Skeletal muscle cell (primary cell): ENCODE measurements at places on chromosomes 11 and 22.

DNA sequence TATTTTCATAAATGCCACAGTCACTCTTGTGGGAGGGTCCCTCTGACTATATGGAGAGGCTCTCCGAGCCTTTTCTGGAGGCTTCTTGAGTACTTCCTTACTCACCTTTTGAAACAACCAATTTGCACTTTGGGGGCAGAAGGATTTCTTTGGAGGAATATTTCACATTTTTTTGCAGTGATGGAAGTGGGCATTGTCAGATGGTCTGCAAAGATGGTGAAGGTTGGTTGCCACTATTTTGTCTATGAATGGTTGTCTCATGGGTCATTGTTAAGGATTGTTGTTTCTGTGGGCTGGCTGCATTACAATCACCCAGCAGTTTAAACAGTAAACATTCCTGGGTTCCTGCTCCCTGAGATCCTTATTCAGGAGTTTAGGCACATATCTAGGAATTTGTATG is 388.2 kb downstream of the TMEM135 start:
- no peak for DNase-seq

DNA sequence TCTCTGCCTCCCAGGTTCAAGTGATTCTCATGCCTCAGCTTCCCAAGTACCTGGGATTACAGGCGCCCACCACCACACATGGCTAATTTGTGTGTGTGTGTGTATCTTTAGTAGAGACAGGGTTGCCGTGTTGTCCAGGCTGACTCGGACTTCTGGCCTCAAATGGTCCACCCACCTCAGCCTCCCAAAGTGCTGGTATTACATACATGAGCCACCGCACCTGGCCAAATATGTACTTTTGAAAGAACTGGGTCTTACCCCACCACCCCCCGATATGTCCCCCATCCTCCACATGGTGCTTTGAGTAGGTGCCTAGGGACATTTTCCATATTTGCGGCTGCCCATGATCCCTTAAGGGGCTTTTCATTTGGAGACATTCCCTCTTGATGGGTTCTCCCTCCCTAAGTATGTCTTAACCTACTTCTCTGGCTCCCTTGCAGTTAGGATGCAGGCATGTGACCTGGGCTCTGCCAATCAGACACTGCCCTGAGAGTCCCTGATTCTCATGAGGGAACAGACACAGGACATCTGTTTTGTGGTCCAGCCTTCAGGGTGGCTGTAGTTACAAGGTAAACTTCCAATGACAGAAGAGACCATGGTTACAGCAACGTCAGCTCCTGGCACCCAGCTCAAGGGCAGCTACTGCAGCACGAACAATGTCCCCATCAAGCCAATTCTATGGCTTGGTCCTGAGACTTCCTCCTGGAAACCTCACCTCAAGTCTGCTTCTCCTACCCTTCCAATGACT is 48.4 kb downstream of the CHST1 start:
- no peak for DNase-seq

DNA sequence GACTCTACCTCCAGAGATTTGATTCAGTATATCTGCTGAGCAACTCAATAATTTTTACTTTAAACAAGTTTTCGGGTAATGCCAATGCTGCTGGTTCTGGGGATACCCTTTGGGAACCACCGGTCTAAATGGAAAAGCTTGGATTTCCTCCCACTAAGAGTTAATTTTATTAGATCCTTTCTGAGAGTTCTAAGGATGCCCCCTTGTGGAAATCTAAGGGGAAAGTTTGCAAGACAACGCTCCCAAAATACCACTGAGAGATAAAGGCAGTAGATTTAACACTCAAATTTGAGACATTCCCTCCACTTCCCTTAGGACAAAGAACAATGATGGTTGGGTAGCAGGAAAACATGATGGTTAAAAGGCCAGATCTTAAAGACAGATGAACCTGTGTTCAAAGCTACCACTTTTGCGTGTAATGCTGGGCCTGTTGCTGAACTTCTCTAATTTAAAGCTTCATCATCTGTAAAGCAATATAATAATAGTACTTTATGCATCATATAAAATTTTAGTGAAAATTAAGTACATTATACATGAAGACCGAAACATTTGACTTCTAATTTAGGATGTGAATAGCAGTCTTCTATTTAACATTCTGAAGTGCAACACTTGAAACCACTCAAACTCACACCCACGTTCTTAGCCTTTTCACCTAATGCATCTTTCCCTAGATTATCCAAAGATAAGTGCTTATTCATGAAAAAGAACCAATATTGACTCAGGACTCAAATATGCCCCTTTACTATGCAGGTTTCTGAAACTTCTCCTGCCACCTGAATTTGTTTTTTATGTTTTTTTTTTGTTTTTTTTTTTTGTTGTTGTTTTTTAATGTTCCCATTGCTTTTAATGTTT is 110.1 kb upstream of the LUZP2 start:
- DNase-seq = no peak

DNA sequence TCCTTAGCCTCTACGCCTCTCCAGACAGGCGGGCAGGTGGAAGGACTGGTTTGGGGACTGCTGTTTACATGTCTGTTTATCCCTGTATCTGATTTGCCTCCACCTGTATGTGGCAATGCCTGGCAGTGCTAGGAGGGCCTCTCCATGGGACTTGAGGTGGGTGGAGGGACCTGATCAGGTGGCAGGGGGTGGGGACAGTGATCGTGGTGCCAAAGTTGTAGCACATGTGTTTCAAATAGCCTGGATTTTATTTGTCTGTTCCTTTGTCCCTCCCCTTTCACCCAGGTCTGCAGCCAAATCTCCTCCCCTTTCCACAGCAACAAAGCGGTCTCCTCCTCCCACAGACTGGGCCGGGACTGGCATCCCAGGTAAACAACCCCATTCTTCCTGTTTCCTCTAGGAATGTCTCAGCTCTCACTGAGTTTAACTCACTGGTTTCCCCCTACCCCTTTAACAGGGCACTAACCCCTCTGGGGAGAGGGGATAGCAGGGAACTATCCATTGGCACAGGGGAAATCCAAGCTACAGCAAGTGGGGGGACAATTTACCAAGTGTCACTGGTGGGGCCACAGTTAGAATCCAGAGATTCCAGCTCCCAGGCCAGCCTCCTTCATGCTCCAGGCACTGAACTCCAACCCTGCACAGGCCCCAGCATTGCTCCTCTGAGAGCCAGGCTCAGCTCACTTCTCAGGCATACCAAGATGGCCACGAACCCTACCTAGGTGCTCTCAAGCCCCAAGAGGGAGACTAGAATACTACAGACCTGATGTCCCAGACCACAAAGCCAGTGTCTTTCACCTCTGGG is 22.9 kb upstream of the TLCD5 start:
- DNase-seq = no peak

DNA sequence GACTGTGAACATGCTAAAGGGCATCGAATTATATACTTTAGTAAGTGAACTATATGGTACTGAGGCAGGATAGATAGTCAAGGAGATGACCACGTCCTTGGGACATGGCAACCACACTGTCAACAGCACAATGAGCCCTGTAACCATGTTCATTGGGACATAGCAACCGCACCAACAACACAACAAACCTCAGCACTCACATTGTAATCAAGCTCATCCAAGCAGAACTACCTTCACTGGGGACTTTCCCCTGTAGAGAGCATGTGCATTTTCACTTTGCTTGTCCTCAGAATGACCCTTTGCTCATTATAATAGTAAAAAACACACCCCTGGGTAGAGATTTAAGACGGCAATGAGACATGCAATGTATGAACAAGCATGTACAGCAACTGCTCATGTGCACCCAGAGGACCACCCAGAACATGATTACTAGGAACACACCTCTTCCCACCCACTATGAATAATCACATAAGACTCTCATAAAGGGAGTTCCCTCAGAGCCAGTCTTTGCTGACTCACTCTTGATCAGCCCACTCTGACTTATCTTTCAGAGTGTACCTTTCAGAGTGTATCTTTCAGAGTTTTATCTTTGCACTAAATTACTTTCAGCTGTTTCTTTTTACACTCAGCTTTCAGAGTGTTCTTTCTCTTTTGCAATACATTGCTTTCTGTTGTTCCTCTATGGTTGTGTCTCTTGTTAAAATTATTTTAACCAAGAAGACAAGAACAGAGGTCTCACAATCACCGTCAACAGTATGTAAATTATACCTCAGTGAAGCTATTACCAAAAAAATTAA is 4.1 kb upstream of the PLAAT2 start:
- peak; percentile 67 for DNase-seq

- DNase-seq = no peak
Observed at GRCh38 chr11:6328321-6328720, 8.0 kb upstream of the CAVIN3 start.

GRCh38 chr11:78138694-78139421 is 568 bp downstream of the ALG8 start:
- DNase-seq = no peak

DNA sequence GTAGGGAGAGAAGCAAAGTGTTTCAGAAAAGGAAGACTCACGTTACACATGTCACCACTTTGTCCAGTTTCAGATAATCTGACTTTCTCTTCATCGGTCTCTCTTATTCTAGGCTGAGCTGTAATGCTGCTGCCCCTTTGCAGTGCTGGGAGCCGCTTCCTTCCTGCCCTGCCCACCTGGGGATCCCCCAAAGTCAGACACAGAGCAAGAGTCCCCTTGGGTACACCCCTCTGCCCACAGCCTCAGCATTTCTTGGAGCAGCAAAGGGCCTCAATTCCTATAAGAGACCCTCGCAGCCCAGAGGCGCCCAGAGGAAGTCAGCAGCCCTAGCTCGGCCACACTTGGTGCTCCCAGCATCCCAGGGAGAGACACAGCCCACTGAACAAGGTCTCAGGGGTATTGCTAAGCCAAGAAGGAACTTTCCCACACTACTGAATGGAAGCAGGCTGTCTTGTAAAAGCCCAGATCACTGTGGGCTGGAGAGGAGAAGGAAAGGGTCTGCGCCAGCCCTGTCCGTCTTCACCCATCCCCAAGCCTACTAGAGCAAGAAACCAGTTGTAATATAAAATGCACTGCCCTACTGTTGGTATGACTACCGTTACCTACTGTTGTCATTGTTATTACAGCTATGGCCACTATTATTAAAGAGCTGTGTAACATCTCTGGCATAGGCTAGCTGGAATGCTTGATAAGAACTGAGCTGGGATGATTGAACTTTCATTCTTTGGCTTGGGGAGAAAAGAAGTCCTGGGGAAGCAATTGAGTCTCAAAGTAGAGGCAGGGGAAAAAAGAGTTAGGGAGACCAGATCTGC is 31.2 kb upstream of the SMIM35 start:
- DNase-seq = no peak

DNA sequence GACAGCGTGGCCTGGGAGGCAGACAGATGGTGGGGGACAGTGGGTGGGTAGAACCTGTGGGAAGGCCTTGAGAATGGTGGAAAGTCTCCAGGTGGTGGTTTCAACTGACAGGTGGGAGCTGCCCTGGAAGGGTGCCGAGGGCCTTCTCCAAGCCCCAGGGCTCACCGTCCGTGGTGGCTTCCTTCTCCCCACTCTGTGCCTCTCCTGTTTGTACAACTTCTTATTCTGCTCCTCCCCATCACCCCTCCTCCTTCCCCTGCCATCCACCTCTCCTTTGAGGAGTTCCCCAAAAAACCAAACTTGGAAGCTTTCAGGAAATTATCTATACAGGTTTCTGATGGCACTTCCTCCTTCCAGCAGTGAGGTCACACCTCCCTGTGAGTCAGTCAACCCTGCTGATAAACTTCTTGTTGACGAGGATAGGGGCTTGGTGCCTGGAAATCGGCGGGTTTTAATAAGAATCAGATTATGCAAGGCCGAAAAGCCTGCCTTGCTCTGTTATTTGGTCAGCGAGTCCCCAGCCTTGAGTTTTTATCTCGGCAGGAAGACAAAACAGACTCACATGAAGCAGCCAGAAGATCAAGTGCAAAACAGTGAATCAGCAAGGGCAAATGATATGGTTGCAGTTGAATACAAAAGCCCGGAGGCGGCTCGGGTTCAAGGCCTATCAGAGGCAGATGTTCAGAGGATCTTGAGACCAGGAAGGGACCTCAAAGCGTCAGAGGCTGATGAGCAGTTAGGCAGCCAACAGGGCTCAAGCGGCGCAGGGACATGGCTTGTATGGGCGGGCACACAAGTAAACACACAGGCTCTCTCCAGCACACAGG is 9.5 kb upstream of the ST3GAL4 start:
- no peak for DNase-seq

GRCh38 chr11:75260396-75261170 is 20.0 kb downstream of the TPBGL start:
- no peak for DNase-seq

GRCh38 chr11:57458410-57459163 is 1.7 kb upstream of the RTN4RL2 start:
- DNase-seq = no peak

GRCh38 chr11:89293965-89294679 is 116.4 kb downstream of the TYR start:
- DNase-seq = no peak

- DNase-seq = peak; percentile 20
Observed at GRCh38 chr11:34585735-34586487, 35.0 kb upstream of the EHF start.

- peak; percentile 76 for DNase-seq
Observed at GRCh38 chr11:26778000-26778757, 56.3 kb upstream of the SLC5A12 start.

GRCh38 chr11:128563942-128564641 is 23.3 kb downstream of the ETS1 start:
- DNase-seq = no peak

DNA sequence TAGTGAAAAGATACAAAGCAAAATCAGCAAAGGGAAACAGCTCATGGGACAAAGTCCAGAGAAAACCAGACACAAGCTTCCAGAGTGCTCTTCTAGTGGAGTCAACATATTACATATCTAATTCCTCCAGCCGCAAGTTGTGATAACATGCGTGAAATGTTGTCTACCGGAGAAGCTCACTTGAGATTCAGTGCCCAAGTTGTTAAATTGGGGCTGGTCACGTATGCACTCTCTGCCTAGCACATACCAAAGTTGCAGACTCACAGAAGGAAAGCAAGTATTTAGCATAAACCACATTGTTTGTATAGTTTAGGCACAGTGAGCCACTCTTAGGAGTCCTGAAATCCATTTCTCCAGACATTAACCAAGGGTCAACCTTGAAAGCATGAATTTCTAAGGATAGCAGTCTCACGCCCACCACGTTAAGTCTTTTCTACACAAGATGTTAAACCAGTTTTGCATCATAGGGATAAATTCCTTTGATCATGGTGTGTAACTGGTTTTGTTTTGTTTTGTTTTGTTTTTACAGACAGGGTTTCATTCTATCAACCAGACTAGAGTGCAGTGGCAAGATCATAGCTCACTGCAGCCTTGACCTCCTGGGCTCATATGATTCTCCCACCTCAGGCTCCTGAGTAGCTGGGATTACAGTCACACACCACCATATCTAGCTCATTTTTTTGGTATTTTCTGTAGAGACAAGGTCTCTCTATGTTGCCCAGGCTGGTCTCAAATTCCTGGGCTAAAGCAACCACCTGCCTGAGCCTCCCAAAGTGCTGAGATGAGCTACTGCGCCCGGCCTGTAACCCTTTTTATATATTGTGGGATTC is 39.5 kb upstream of the EP300 start:
- DNase-seq = peak; percentile 41

GRCh38 chr11:18522388-18522787 is 4.4 kb downstream of the TSG101 start:
- no peak for DNase-seq

DNA sequence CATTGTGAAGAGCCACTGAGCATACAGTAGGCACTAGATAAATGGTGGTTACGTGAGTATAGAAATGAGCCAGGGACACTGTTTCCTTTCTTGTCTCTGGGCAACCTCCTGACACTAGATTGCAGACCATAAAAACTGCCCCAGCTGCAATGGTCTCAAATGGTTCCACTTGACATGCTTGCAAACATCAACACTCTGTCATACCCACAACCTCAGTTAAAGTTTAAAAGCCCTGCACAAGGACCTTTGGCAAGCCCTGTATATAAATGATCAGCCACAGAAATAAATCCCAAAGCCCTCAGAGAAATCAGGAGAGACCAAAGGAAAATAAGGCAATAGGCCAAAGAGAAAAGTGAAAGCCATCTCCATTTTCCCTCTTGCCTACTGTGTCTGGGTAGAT is 20.7 kb downstream of the PLEKHA7 start:
- DNase-seq = no peak
